Hematopoietic multipotent progenitor cell treated with erythropoietin and hydrocortisone succinate and interleukin-3 and kit ligand, for 6 days (in vitro differentiated cells): ENCODE measurements at places on chromosomes 4 and X.

- DNase-seq: no peak
Observed at GRCh38 chr4:114343015-114343414, 255.6 kb upstream of the UGT8 start.

DNA sequence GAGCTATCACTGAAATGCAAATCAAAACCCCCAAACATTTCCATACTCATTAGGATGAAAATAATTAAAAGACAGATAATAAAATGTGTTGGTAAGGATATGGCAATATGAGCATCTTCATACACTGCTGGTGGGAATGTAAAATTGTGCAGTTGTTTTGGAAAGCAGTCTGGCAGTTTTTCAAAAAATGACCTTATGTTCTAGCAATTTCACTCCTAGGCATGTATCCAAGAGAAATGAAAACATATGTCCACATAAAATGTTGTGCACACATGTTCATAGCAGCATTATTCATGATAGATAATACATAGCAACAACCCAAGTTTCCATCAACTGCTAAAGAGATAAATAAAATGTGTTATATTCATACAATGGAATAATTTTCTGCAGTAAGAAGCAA, 14.8 kb upstream of the GPRASP2 start:
- DNase-seq: no peak

GRCh38 chrX:52261125-52261462, 76.4 kb downstream of the MAGED4 start:
- DNase-seq: no peak

DNA sequence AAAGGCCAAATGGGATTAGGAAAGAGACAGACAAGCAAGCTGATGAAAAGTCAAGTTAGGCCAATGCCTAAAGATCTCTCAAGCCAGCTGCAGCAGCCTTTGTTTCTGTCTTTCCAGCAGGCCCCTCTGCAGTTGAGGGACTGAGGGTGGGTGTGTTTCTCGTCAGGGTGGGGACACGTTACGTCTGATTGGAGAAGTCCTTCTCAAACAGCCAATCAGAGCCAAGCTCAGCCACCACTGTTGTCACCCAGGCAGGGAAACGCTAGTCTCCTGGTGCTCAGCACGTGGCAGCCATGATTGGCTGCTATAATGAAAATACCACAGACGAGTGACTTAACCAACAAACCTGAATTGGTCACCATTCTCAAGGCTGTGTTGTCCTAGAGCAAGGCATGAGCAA, 177.1 kb upstream of the LCORL start:
- DNase-seq: no peak

- DNase-seq: no peak
Observed at GRCh38 chr4:159212675-159213293, 109.9 kb downstream of the RAPGEF2 start.

- no peak for DNase-seq
Observed at GRCh38 chr4:71445811-71446210, 107.0 kb downstream of the SLC4A4 start.

DNA sequence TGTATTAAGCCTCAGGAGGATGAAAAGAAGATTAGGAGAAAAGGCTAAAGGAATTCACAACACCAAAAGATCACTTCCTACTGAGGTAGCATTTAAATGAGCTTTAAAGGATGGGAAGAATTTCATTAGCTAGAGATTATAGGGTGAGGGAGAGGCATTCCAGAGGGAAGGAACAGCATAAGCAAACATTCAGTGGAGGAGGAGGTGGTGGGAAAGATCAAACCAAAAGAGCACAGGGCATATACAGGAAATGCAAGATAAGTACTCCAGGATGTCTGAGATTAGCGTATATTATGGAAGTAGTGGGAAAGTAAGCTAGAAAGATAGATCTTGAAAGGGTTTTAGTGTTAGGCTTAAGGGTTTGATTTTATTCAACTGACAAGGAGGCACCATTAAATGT, 84.8 kb downstream of the COL4A6 start:
- no peak for DNase-seq

GRCh38 chrX:114800719-114801118, 216.7 kb downstream of the IL13RA2 start:
- no peak for DNase-seq

GRCh38 chr4:184395451-184395917, 78.9 kb downstream of the IRF2 start:
- no peak for DNase-seq

GRCh38 chr4:183596067-183596757, 62.8 kb downstream of the RWDD4 start:
- no peak for DNase-seq

DNA sequence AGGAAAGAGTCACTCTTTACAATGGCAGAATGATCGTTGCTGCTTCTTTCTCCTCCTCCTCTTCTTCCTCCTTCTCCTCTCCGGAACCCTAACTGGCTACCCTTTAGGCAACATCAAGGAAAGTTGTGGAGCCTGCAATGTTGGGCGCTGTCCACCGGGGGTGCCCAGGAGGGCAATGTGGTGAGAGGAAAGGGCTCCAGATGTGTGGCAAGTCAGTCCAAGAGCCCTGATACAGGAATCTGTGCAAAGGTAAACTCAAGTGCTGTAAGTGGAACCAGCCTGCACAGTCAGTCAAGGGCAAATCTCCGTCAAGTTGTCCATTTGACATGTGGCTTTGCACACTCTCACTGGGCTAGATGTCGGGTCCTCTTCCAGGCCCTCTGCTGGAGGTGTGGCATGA, 2.8 kb downstream of the RTL5 start:
- DNase-seq: peak; percentile 43

DNA sequence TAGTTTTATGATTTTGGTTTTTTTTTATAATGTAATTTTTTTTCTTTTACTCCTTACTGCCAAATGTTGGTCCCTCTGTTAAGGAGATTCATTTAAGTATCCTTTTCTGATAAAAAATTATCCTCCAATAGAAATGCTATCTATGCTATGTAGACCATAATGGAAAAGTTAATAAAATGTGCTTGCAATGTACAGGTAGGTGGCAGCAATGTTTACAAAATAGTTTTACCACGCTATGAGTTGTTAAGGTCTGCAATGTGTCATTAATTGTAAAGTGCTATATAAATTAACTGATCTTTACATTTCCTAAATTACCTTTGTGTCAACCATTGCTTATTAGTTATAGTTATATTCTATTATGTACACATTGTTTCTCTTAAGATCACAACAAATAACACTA, 3.8 kb upstream of the CENPC start:
- DNase-seq: peak; percentile 84

- no peak for DNase-seq
Observed at GRCh38 chrX:20352935-20353336, 86.2 kb upstream of the RPS6KA3 start.
